ENCODE measurements at places on chromosomes 1 and 21.

DNA sequence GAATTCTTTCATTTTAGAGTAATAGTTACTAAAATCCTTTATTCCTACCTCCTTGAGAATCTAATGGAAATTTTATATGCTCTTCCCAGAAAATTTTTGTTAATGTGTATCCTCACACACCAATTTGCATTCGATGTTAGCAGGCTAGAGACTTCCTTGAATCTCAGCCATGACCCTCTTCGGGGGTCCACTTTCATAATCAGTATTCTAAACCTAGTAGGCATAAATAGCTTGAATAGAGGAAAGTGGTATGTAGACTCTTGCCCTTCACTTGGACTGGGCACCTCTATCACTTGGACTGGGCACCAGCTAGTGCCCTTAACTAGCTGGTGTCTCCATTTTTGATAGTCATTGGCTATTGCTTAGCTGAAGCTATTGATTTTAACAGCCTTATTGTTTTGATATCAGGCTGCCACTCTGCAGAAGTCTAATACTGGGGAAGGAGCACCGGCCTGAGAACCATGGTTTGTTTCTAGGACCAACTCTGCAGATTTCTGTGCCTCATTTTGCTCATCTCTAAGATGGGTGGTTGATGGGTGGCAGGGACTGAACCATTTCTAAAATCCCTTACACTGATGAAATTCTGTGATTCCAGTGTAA, 42.8 kb downstream of the MRPL39 start:
- no peak for DNase-seq

GRCh38 chr1:1427820-1428148, 6.7 kb upstream of the ANKRD65 start:
- no peak for DNase-seq

DNA sequence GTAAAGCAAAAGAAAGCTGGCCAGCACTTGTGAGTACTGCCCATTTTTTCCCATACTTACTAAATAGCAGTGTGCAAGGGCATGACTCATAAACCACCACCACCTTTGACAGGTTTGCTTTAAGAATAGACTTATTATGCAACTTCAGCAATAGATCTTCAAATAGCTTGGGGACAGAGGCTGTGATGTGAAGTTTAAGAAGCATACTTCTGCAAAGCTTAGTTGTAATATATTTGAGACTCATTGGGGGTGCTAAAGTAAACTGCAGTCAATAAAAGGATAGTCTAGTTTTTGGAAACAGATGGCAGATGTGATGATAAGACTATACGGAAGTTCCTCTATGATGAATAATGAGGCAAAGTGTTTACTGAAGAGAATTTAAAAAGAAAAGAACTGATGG, 210.0 kb downstream of the PLA2G4A start:
- no peak for DNase-seq

DNA sequence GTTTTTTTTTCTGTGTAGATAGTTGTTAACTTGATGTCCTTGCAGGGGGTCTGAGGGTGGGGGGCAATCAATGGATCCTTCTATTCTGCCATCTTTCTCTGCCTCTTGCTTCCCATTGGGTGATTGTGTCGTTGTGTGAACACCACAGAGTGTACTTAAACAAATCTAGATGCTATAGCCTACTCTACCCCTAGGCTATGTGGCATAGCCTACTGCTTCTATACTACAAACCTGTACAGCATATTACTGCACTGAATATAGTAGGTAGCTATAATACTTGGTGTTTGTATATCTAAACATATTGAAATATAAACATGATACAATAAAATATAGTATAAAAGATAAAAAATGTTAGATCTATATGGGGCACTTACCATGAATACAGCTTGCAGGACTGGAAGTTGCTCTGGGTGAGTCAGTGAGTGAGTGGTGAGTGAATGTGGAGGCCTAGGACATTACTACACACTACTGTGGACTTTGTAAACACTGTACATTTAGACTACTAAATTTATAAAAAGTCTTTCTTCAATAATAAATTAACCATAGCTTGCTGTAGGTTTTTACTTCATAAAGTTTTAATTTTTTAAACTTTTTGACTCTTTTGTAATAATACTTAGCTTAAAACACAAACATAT, 105.4 kb downstream of the CENPF start:
- DNase-seq = no peak

DNA sequence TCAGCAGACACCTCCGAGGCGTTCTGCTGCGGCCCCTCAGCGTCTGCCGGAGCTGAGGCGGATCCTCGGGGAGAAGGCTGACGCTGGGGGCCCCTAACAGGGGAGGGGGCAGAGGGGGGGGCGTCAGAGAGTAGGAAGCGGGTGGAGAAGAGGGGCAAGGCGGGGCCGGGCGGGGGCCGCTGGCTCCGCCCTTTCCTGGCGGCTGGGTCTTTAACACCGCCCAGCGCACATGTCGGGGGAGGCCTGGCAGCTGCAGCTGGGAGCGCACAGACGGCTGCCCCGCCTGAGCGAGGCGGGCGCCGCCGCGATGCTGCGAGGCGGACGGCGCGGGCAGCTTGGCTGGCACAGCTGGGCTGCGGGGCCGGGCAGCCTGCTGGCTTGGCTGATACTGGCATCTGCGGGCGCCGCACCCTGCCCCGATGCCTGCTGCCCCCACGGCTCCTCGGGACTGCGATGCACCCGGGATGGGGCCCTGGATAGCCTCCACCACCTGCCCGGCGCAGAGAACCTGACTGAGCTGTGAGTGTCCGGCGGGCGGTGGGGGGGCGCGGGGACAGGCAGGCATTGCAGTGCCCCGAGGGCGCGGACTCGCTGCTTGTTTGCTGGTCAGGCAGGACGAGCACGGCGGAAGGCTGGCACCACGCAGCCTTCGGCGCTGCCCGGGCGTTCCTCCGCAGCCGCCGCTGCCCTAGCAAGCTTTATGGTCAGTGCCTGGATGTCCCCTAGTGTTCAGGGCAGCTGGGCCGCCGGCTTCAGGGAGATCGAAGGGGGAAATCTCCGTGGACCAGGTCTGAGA, at the start of gene NTRK1:
TSS of gene NTRK1 (plus strand) at position 238 of the 796 bp plus-strand sequence. CDS start at position 308, 70 bp downstream.
- DNase-seq = peak; percentile 73

- peak; percentile 94 for DNase-seq
Measured at GRCh38 chr21:45973475-45974072, 8.0 kb upstream of the COL6A1 start.

- no peak for DNase-seq
Measured at GRCh38 chr1:163147019-163147418, 55.7 kb downstream of the RGS5 start.

DNA sequence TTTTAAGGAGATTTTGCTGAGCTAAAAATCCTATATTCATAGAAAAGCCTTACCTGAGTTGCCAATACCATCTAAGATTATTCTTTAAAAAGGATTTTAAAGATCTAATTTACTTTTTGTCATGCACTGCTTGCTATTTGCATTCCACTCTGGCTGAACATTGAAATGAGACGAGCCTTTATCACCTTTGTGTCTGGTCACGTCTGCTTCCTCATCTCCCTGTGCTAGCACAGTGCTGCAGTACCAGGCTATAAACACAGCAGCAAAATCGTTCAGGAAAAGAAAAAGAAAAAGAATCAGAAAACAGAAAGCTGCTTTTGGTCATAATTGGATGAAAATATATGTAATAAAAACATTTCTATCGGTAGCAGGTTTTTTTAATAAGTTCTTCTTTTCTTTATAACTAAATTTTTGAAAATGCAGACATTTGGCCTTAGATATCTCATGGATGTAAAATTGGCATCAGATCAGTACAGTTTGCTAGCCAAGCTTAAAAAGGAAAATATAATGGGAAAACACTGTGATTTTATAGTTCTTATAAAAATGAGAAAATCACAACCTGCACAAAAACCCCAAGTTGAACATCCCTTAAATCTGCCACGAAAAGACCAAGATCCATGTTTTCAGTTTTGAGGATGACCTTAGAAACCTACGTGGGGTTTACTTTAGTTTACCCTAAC, 735.7 kb upstream of the CXADR start:
- no peak for DNase-seq

- no peak for DNase-seq
Measured at GRCh38 chr1:172898866-172899265, 151.9 kb downstream of the TNFSF18 start.

DNA sequence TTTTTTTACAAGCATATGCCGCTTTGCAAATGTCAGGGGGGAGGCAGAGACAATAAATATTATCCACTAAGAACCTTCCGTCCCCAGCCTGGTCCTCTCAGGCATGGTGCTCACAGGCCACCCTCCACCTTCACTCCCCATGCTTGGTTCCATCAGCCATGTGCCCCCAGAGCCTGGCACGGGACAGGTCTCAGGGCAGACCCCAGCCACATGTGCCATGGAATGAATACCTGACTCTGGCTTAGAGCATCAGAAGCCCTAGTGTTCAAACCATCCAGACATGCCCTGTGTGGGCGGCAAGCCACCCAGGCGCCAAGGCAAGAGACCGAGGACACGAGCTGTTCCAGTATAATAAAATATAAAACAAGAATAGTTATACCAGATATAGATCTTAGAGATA, 5.4 kb downstream of the LSS start:
- no peak for DNase-seq
